Hippocampal formation (tissue), 2 donors: ENCODE measurements at places on chromosomes 5 and 9.

GRCh38 chr5:97095318-97095732 lies 47.1 kb downstream of the LIX1 start:
- no peak for DNase-seq

DNA sequence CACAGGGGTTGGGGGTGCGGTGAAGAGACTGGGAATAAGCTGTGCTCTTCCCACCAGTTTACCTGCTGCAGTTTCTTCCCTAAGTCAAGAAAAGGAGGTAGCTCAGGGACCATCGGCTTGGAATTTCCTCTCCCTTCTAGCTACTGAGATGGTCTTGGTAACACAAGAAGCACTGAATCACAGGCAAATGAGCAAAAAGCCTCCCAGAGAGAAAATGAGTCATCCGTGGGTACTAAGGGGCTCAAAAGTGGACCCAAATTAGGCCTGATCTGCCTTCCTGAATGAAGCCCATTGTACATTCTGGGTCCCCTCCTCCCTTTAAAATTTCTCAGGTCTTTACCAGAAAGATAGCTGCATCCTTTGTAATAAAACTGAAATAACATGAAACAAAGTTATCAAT lies 49.9 kb downstream of the PTPN3 start:
- no peak for DNase-seq

- no peak for DNase-seq
Measured at GRCh38 chr9:136642439-136642921, 20.2 kb upstream of the EGFL7 start.

- DNase-seq: no peak
Measured at GRCh38 chr9:96115836-96116235, 186.1 kb downstream of the HSD17B3 start.

DNA sequence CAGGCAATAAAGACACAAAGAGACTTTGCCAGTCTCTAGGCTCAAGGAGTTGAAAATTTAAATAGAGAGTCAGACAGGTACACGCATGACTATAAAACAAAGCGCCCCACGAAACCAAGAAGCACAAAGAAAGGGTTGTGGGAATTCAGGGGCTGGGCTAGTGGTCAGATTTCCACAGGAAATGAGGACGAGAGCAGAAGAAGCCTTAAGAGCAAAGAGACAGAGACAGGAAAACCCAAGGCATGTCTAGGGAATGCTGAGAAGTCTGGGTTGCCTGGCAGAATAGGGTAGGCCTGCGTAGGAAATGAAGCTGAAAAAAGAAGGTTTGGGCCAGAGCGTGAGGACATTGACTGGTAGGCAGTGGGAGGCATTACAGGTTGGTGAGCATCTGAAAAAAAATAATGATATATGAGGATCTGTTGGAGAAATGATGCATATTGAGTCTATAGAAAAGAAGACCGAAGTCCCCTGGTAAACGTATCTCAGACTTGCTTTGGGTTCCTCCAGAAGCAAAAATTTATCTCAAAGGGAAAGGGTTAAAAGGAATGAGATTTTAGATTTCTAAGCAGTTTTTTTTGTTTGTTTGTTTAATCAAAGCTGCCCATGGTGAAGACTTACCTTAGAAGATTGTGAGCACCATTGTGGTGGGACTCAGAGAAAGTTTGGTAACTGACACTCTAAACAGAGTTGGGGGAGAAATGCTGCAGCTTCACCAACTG lies 51.8 kb downstream of the SLC1A3 start:
- no peak for DNase-seq

DNA sequence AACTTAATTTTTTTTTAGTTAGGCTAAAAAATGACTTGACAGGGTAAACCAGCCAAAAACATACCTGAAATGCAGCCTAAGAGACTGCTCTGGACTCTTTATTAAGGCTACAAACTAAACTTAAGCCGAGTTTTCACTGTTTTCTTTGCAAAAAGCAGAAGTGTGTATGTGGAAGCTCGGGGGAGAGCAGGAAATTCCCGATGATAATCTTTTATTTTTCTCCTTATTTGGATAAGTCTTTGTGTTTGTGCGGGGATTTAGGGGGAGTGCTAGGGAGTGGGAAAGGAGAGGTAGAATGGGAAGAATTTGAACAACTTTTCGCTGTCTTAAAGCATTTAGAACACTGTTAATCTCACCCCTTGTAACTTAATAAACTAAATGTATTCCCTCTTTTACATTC lies 30.7 kb upstream of the GPR21 start:
- no peak for DNase-seq

- DNase-seq: no peak
Measured at GRCh38 chr9:127918183-127919107, 1.6 kb upstream of the ST6GALNAC4 start.

DNA sequence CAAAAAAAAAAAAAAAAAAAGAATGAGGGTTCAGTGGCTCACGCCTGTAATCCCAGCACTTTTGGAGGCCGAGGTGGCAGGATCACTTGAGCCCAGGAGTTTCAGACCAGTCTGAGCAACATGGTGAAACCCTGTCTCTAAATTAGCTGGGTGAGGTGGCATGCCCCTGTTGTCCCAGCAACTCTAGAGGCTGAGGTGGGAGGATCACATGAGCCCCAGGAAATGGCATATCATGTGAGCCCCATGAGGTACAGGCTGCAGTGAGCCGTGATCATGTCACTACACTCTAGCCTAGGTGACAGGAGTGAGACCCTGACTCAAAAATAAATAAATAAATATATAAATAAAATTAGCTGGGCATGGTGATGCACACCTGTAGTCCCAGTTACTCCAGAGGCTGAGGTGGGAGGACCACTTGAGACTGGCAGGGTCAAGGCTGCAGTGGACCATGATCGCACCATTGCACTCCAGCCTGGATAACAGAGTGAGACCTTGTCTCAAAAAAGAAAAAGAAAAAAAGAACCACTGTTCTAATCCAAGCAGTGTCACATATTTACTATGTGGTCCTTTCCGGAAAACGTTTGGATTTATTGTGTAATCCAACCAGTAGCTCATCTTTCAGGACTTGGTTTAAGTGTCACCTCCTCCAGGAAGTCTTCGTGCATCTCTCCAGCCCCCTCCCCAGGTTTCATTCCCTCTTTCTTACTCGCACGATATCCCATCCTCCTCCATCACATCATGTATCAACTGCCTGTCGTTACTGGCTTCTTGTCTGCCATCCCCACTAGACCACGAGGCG lies 12.3 kb upstream of the SPOUT1 start:
- no peak for DNase-seq

GRCh38 chr9:89814340-89815040 lies 209.7 kb downstream of the GADD45G start:
- DNase-seq: no peak

GRCh38 chr9:107322643-107323042 lies 39.6 kb downstream of the RAD23B start:
- DNase-seq: no peak

DNA sequence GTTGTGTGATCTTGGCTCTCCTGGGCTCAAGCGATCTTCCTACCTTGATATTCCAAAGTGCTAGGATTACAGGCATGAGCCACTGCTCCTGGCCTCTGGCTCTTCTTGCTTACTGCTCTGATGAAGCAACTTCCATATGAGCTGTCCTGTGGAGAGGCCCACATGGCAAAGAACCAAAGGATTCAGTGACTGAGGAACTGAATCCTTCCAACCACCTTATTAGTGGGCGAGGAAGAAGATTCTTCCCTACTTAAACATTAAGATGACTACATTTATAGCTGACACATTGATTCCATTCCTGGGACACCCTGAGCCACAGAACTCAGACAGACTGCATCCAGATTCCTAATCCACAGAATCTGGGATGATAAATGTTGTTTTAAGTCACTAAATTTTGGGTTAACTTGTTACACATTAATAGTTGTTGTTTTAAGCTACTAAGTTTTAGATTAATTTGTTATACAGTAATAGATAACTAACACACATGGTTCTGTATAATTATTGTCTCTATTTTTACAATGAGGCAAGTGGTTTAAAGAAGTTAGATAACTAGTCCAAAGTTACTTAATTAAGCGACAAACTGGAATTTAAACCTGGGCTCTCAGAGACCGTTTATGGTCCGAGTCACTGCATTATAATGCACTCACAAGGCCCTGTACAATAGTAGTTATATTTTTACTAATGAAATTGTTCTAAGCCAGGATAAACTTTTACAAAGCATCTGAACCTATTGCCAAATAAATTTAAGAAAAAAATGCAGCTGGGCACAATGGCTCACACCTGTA lies 16.7 kb upstream of the SLCO4C1 start:
- DNase-seq: no peak

DNA sequence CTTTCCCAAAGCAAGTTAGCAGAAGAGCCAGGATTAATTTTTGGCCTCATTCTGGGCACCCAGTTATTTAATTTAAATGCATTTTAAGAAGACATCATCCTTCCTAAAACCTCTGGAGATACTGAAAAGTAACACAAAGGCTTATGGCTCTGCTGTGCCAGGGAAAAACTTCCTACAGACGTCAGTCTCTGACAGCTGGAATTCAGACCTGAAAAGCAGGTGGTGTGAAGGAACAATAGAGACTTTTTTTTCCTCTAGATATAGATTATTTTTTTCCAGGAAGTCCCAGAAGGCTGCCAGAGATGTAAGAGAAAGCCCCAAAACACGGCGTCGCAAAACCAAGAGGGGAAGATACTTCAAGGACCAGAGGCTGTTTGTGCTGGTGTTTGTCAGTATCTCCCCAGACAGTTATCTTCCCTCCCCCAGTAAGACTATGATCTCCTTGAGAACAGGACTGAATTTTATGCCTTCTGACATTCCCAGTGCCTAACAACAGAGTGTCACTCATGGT lies 88.7 kb upstream of the RASEF start:
- DNase-seq: no peak

DNA sequence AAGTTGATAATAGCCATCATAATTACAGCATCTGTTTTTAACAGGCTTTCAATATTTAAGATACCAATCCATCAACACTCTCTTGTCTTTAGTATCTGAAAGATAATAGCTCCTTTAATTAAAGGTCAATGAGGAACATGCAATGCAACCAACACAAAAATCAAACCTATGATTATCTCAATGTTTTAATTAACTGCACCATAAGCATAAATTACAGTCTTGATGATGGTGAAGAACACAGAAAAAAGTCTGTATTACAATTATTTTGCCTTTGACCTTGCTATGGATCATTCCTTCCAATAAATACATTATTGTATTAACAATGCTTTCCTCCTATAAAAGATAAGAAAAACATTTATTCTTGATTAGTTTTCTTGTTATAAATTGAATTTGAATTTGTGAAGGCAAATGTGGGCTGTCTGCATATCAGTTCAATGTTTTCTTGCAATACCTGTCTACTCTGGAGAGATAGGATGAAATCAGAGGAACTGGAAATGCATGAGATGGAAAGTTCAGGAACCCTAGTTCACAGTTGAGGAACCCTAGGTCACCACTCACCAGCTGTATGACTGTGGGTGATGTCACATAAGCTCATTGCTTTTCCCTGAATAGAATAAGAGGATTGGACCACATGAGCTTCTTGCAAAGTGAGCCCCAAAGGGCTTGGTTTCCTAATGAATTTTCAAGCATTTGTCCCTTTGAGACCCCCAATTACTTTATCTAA lies 58.5 kb upstream of the ANXA1 start:
- no peak for DNase-seq

DNA sequence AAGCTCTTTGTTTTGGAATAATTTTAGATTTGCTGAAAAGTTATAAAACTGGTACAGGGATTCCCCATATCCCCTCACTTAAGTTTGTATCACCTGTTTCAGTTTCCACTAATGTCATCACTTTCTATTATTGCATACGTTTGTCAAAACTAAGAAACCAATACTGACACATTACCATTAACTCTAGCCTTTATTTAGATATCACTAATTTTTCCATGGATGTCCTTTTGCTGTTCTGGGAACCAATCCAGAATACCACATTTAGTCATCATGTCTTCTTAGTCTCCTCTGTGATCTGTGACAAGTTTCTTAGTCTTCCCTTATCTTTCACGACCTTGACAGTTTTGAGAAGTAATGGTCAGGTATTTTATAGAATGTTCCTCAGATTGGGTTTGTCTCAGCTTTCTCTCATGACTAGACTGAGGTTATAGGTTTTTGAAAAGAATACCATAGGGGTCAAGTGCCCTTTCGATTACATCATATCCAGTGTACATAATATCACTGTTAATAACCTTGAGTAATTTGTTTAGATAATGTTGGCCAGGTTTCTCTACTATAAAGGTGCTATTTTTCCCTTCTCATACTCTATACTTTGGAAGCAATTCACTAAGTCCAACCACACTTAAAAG lies 51.9 kb upstream of the NMUR2 start:
- no peak for DNase-seq

- DNase-seq: no peak
Measured at GRCh38 chr5:178391480-178391879, 158.9 kb upstream of the PHYKPL start.

GRCh38 chr5:84354101-84354500 lies 30.6 kb downstream of the EDIL3 start:
- no peak for DNase-seq

DNA sequence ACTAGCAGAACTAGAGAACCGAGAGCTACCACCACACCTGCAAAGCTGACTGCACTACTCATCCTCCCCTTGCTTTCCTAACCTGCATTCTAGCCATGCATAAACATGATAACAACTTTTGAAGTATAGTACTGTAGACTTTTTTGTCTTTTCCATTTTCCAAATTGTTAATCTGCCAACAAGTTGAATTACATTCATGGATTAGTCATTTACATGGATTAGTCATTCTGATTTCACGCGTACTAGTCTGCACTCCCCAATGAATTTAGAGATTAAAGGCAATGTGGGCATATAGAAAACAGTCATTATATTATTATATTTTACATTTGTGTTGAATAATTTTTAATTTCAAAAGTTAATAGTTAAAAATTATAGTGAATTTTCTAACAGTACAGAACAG lies 81.4 kb downstream of the EDIL3 start:
- DNase-seq: no peak

- DNase-seq: peak; percentile 4
Measured at GRCh38 chr9:80926611-80927010, 762.7 kb downstream of the TLE1 start.

DNA sequence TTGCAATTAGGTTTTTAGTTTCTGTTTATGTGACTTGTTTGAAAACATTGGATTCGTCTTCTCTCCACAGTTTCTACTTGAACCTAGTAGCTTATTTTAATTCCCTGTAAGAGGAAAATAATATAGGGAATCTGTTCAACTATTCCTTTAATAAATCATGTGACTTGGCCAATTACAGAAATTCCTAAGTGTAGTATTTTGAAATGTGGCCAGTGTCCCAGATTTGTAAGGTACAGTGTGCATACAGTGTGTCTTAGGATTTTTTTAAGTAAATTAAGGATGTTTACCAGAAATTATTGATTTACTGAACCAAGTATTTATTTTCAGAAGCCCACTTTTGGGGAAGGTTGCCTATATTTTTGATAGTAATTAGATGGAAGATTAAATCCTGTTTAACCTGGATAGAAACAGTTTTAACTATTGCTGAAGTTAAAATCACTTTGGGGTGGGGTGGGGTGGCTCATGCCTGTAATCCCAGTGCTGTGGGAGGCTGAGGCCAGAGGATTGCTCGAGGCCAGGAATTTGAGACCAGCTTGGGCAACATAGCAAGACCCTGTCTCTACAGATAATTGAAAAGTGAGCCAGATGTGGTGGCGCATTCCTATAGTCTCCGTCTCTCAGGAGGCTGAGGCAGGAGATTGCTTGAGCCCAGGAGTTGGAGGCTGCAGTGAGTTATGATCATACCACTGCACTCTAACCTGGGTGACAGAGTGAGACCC lies 36.9 kb downstream of the G3BP1 start:
- no peak for DNase-seq
